ENCODE measurements at places on chromosomes 1 and 21.

GRCh38 chr1:26280333-26281042, 602 bp downstream of the SH3BGRL3 start:
- DNase-seq: no peak

DNA sequence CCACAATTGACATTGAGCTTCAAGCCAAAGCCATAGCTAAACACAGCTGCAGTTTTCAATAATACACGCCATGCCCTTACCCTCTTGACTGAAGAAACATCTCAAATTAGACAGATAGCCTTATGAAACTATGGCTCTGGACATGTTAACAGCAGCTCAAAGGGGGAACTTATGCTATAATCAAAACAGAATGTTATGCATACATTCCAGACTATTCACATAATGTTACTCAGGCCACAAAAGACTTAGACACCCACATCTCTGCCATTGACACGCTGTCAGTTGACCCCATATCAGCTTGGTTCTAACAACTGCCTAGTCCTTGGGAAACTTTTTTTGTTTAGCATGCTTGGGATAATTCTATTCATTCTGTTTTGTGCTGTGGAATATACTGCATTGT, 2.3 kb upstream of the NENF start:
- DNase-seq: no peak

DNA sequence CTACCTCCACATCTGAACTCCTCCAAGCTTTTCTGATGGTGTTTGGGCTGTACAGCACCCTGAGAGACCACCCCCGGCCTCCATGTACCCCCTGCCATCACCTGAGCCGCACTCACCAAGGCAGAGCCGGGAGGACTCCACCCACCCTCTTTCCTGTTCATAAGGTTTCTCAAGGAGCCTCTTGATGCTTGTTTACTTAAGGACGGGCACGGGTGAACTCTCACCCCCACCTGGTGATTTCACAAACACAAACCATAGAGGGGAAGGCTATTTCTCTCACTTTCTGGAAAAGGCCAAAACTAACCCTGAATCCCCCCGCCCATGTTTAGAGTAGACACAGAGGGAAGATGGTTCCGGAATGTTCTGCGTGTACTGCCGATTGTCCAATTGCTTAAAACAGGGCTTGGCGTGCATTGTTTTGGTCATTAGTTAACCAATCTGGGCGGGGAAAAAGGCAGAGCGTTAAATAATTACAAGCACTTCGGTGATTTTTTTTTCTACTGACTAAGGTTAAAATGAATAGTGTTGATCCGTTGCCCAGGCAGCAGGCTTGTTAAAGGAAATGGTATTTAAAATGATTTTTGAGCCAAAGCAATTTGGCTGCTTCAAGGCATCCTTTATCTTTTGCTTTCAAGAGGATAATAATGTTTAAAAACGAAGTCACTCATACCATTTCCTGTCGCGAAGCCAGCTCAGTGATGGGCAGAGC, 279.8 kb upstream of the VAMP3 start:
- DNase-seq: no peak

GRCh38 chr1:20137604-20138003, 1.5 kb upstream of the PLA2G2F start:
- no peak for DNase-seq

DNA sequence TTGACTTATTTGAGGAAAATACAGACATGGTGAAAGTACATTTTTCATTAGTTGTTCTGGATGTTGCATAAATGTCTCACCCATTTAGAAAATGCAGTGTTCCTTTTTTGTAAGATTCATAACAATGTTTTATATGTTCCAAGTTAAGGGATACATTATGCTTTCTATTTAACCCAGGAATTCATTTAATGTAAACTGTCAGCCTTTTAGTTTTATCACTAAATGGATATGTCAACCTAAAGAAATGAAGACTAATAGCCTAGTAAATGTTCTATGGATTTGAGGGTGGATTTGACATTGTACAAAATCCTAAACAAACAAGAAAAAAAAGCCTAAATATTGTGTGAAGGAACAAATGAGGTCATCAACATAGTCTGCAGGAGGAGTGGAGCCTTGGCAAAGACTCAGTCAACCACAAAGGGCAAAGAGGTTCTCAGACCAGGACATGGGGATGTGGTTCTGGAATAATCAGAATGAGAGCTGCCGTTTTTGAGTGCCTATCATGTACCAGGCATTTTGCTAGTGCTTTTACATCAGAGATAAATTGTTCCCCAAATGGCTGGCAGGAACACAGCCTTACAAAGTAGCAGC, 8.8 kb upstream of the INSL5 start:
- no peak for DNase-seq

GRCh38 chr1:40032240-40032891, 8.2 kb upstream of the CAP1 start:
- peak; percentile 2 for DNase-seq

- DNase-seq: no peak
Observed at GRCh38 chr1:24989082-24989481, 59.0 kb upstream of the RUNX3 start.

DNA sequence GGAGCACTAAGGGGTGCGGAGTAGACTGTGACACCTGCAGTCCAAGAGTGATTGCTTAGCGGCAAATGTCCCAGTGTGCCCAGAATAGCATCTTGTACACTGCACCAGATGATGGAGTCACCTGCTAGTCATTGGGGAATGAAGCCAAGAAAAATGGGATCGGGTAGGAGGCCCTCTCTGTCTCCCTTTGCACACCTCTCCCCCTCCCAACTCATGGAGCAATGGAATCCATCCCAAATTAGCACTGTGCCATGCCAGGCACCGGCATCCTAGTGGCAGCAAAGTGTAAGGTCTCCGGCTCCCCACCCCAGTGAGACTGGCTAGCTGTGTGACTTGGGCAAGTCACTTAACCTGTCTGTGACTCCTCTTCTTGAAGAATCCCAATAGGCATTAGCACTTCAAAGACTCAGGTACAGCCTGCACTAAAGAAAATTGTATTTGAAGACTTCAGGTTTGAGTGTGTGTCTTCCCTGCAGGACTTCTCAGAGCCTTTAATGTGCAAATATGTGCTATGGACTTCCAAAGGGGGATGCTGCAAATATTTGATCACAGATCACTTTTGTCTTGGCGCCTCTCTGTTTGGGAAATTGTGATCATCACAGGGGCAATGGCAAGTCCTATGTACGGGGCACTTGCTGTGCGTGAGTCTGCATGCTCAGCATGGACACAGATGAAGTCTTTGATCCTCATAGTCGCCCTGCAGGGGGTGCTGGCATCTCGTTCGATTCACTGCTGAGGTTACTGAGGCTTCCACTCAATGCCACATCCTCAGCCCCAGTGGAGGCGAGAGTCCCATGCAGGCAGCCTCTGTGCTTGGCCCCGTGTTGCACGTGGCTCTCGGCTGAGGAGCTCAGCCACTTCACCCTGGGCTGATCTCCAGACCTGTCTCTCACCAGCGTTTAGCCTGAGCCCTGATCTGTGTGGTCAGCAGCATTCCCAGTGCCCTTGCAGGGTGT, 272.9 kb upstream of the C1orf174 start:
- DNase-seq: peak; percentile 8

GRCh38 chr1:246680190-246680589, 44.0 kb upstream of the SCCPDH start:
- DNase-seq: no peak

GRCh38 chr1:81635816-81636215, 164.9 kb upstream of the ADGRL2 start:
- no peak for DNase-seq

Measured in SHP77 (cell line).